ENCODE measurements at places on chromosomes 2 and 18. TPM values are rescaled to one million over a fixed set of nuclear protein-coding genes. Genes with fewer than 3 reads are reported as not detected.

DNA sequence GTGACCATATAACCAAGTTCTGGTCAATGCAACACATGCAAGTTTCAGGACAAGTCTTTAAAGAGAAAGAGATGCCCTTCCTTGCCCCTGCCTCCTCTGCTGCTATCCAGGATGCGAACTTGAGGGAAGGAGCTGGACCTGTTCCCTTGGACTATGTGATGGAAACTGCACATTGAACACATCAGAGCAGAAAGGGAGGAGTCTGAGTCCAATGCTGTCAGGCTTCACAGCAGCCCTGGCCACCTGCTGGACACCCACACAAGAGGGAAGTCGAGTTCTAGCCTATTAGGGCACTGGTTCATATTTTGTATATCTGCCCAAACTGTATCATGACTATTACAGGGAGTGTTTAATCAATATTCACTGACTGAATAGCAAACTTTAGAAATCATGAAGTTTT, 38.3 kb upstream of the TEX51 start:
- DNase-seq: no peak

- peak; percentile 93 for DNase-seq
Observed at GRCh38 chr2:1591978-1592907, 152.1 kb downstream of the PXDN start.

DNA sequence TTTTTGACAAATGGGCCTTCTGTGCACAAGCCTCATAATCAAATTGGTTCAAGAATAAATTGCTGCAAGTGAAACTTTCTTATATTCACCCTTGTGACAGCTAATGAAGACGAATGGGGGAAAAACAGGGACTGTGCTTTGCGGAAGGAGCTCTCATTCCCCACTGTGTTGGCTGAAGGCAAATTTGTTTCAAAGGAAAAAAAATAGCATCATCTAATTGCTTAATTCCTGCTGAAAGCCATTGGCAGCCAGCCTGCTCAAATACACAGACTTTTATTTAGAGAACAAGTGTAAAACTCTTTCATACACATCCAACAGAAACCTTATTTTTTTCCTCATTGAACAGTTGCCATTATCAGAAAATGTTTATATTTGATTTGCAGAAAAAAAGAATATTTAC, 172.3 kb downstream of the ARL6IP6 start:
- DNase-seq: no peak

DNA sequence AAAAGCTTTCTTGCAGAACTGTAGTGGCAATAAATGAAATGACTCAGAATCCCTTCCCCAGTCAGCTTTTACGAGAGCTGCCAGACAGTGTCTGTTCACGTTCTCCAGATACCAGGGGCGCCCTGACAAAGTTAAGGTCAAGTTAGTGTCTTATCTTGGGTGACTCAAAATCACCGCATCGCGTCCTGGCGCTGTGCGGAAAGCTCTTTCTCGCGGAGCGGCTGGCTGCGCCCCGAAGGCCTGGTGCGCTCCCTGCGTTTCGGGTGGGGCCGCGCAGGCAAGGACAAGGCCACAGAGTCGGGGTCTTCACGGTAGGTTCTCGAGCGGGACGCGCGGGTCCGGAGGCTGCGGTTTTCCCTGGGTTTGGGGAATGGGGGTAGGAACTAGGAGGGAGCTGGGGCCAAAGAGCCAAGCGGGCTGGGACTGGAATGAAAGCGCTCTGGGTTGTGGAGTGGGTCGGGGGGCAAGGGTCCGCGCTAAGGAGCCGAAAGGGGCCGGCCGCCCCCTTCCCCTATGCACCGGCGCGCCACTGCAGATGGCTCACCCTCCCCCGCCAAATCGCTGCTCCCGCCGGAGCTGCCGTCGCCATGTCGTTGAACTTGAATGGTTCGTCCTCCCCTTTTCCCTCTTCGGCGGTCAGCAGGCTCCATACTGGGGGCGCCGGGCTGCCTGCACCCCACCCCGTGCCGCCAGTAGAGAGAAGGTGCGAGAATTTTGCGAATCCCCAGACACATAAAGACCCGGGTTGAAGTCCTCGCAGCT, 2.6 kb upstream of the HOXD11 start:
- peak; percentile 55 for DNase-seq

DNA sequence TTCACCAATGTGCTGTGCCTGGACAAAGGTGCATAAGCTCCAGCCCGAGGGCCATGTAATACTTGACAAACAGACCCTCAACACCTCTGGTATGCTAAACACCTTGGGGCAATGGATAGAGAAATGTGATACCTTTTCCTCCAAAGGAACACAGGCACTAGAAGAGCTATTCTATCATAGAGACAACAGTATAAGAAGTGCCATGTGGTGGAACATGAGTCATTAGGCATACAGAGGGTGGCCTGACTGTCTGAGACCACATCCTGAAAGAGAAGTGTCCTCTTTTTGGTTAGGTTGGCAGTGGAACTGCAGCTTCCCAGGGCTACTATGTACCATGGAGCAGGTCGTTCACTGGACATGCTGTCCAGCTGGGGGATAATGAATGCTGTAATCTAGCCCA, 153.9 kb downstream of the INSIG2 start:
- no peak for DNase-seq

DNA sequence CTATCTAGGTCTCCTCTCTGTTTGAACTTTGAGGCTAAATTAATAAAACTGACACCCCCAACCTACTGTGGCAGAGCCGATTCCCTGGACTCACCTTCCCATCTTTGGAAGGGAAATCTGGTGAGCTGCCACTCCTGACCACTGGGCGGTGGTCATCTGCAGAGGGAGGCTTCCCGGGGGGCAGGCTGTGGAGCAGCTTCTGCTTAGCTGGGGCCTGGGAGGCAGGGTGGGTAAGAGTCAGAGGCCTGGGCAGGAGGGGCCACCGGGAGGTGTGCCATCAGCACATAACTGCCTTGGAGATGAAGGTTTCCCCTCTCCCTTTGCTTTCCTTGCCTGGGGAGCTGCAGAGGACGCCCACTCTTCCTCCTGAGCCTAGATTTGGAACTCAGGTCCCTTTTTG, 2.3 kb upstream of the NPPC start:
- DNase-seq: peak; percentile 47

- DNase-seq: no peak
Observed at GRCh38 chr18:2824865-2825264, 21.9 kb upstream of the EMILIN2 start.

GRCh38 chr2:240949791-240950705, 43.9 kb downstream of the CROCC2 start:
- DNase-seq: no peak

DNA sequence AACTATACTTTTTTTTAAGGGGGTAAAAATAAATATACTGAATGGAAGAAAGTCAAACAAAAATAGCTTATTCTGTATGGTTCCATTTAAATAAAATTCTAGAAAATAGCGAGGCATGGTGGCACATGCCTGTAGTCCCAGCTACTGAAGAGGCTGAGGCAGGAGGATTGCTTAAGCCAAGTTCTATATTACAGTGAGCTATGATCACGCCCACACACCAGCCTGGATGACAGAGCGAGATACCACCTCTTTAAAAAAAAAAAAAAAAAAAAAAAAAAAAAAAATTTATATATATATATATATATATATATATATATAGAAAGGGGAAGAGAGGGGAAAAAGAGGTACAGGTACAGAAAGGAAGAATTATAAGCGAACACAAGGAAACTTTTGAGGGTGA, 77.7 kb downstream of the MEMO1 start:
- DNase-seq: no peak

DNA sequence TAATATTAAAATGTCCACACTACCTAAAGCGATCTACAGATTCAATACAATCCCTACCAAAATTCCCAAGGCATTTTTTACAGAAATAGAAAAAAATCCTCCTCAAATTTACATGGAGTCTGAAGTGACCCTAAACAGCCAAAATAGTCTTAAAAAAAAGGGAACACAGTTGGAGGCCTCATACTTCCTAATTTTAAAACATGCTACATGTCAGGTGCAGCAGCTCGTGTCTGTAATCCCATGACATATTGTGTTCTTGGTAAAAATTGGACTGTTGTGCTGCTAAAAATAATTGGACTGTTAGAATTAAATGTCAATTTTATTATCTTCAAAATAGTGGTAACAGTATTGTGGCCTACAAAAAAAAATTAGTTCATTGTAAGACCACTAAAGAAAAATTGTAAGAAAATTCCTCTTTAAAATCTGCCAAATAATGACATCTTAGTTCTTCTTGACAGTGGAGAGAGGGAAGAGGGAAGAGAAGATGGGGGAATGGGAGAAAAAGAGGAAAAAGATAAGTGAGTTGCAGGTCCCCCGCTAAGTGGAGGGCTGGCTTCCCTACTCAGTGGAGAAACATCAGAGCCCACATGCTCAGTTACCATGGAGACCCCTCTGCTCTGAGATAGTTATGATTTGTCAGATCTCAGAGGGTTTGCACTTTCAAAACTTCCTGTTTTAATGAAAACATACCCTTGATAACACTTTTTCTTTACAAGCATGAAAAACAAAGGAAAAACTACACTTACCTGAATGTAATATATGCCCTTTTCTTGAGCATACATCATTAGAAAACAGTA, 46.5 kb downstream of the UNC50 start:
- DNase-seq: no peak

DNA sequence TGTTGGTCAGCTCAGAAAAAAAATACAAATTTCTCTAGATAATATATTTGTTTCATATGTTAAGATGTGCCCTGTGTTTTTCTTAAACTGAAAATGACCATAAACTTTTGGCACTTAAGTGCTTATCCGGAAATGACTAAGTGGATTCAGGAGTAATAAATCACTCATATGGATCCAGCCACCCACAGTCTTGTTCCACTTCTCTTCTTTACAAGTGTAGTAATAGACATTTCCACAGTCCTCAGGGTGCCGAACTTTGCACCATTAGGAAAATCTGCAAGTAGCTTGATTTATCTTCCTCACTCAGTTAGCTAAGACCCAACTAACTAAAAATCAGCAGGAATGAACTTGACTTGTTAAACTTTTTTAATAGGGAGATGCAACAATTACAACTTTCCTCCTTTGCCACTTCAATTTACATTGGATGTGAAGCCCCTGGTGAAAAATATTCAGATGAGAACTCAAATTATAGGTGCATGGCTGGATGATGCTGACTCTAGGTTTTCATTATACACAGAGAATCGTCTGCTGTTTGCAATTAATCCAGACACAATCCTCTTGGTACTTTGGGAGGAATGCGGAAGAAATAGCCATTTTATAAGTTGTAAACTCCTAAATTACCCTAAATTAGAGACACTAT, 322.5 kb downstream of the ARHGAP15 start:
- no peak for DNase-seq

- DNase-seq: peak; percentile 52
Observed at GRCh38 chr2:121650315-121650930, 1.2 kb upstream of the CLASP1 start.

GRCh38 chr2:172261292-172261691, 158.6 kb upstream of the DLX2 start:
- no peak for DNase-seq

DNA sequence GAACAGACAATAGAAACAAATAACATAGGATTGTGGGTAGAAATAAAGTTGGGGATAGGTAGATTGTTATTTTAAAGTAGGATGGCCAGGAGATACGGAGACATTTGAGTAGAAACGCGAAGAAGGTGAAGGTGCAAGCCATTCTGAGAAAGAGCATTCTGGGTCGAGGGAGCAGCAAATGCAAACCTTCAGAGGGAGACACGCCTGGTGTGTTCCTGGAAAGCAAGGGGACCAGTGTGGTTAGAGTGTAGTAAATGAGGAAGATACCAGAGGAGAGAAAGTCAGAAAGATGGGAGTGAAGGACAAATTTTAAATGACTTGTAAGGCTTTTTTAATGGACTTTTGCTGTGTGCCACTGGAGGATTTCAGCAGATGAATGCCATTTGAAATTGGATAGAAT, 1.7 kb downstream of the CYP20A1 start:
- no peak for DNase-seq

GRCh38 chr2:237022533-237022932, 63.2 kb upstream of the COPS8 start:
- DNase-seq: no peak

- DNase-seq: no peak
Observed at GRCh38 chr2:23745726-23746105, 181.2 kb downstream of the ATAD2B start.

DNA sequence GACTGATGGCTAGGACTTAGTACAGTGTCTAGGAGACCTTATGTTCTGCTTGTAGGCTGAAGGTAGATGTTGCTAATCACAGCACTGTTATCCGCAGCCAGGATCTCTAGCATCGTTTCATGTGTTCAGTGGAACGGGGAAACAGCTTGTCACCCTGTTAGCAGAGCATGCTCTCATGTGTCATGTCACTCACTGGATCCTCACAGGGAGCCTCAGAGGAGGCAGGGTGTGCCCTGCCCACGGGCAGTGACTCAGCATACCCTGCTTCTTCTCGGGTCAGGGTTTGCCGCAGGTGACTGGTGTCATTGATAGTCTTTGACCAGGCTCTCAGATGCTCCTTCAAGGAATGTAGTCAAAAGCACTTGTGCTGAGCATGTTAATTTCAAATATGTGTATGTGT, 44.4 kb downstream of the RPIA start:
- DNase-seq: no peak

- DNase-seq: peak; percentile 75
Observed at GRCh38 chr2:134466141-134466540, 212.3 kb downstream of the MGAT5 start.

- DNase-seq: no peak
Observed at GRCh38 chr18:58753976-58754375, 82.7 kb downstream of the MALT1 start.

- no peak for DNase-seq
Observed at GRCh38 chr2:165888171-165888570, 65.4 kb downstream of the TTC21B start.

GRCh38 chr2:240442891-240443715, 7.6 kb downstream of the GPC1 start:
- no peak for DNase-seq

- DNase-seq: no peak
Observed at GRCh38 chr2:46481198-46482193, 2.1 kb downstream of the TMEM247 start.

COA5 gene
- 34.8 TPM for total RNA-seq

CBLN2 gene
- total RNA-seq: not detected

ZNF142 gene
- total RNA-seq: 26.4 TPM

TXNL1 gene
- 73.6 TPM for total RNA-seq

ASXL3 gene
- total RNA-seq: 2.6 TPM

BMP10 gene
- not detected for total RNA-seq

CMPK2 gene
- total RNA-seq: 0.12 TPM

CNRIP1 gene
- total RNA-seq: 6.9 TPM

CCDC68 gene
- 1.2 TPM for total RNA-seq

FMNL2 gene
- total RNA-seq: 43.0 TPM

C2orf80 gene
- total RNA-seq: not detected
